Suprapubic skin (tissue), 4 donors: ENCODE measurements at places on chromosomes 6 and 20.

- H3K27me3 ChIP-seq: no peaks in the 10 kb centered on the region
- no peaks in the 10 kb centered on the region for H3K4me1 ChIP-seq
- no peak for DNase-seq
- no peak overlapping the region for H3K4me3 ChIP-seq
- H3K36me3 ChIP-seq: no peaks in the 10 kb centered on the region
Measured at GRCh38 chr20:21874127-21874526, 168.7 kb downstream of the PAX1 start.

GRCh38 chr20:59785986-59786795 is 147.2 kb downstream of the SYCP2 start:
- no peaks in the 10 kb centered on the region for H3K4me1 ChIP-seq
- peaks cover 15% of the 10 kb centered on the region for H3K27me3 ChIP-seq
- no peaks in the 10 kb centered on the region for H3K36me3 ChIP-seq
- H3K4me3 ChIP-seq: no peak overlapping the region
- DNase-seq: peak; percentile 42

- no peaks in the 10 kb centered on the region for H3K27me3 ChIP-seq
- H3K27ac ChIP-seq: peak overlapping the region; percentile 26
- peaks cover 32% of the 10 kb centered on the region for H3K4me1 ChIP-seq
- no peaks in the 10 kb centered on the region for H3K36me3 ChIP-seq
- peak; percentile 46 for DNase-seq
Measured at GRCh38 chr20:57309544-57310115, 20.0 kb upstream of the SPO11 start.

- no peak overlapping the region for H3K27ac ChIP-seq
- H3K27me3 ChIP-seq: peaks cover 30% of the 10 kb centered on the region
Measured at GRCh38 chr20:43925215-43925614, 10.6 kb downstream of the TOX2 start.

GRCh38 chr20:41476446-41476845 is 109.8 kb upstream of the EMILIN3 start:
- peaks cover 17% of the 10 kb centered on the region for H3K4me1 ChIP-seq
- H3K27ac ChIP-seq: no peak overlapping the region
- no peaks in the 10 kb centered on the region for H3K27me3 ChIP-seq
- H3K36me3 ChIP-seq: peaks cover 39% of the 10 kb centered on the region
- no peak overlapping the region for H3K4me3 ChIP-seq

- no peaks in the 10 kb centered on the region for H3K27me3 ChIP-seq
- H3K4me1 ChIP-seq: peaks cover 79% of the 10 kb centered on the region
- no peaks in the 10 kb centered on the region for H3K36me3 ChIP-seq
- peak overlapping the region; percentile 98 for H3K27ac ChIP-seq
- peak overlapping the region; percentile 68 for H3K4me3 ChIP-seq
Measured at GRCh38 chr6:30686908-30687658, 638 bp upstream of the PPP1R18 start.

DNA sequence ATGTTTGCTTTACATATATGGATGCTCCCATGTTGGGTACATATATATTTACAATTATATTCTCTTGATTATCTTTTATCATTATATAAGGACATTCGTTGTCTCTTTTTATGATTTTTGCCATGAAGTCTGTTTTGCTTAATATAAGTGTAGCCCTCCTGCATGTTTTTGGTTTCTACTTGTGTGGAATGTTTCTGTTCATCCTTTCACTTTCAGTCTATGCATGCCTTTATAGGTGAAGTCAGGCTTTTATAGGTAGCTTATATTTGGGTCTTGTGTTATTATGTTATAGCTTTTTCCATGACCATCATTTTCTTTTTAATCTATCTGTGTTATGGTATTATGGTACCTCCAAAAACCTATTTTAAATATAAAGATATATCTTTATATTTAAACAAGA is 612.5 kb upstream of the HS3ST5 start:
- H3K4me1 ChIP-seq: no peaks in the 10 kb centered on the region
- DNase-seq: no peak
- no peak overlapping the region for H3K27ac ChIP-seq
- H3K27me3 ChIP-seq: no peaks in the 10 kb centered on the region
